ENCODE measurements at places on chromosomes 6 and 20.

DNA sequence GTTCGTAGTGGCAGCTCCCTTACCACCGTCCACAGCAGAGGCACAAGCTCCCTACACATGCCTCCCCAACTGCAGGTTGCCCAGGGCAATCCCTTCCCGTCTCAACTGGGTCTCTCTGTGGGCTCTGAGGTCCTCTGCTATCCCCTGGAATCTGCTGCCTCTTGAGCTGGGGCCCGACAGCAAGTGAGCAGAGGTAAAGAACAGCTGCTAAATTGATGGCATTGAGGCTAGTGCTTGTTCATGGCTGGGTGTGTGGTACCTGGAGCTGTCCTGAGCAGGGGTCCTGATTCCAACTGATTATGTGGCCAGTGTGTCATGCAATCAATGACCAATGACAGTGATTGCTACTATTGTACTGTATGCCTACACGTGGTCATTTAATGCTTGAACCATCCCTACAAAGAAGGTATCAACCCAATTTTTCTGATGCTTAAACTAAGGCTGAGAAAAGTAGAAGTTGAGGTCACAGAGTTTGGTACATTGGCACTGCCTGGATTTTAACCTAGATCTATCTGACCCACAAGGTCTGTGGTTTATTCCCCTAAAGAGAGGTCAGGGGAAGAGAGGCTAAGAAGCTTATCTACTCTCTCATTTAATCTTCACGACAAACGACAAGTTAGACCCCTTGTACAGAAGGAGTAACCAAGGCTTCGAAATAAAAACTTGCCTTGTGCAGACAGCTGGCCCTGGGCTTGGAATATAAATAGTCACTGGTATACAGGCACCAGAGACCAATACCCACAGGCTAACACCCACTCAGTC is 41.1 kb downstream of the HNF4A start:
- no peak for DNase-seq

GRCh38 chr20:23013429-23013828 is 21.7 kb upstream of the SSTR4 start:
- no peak for DNase-seq

DNA sequence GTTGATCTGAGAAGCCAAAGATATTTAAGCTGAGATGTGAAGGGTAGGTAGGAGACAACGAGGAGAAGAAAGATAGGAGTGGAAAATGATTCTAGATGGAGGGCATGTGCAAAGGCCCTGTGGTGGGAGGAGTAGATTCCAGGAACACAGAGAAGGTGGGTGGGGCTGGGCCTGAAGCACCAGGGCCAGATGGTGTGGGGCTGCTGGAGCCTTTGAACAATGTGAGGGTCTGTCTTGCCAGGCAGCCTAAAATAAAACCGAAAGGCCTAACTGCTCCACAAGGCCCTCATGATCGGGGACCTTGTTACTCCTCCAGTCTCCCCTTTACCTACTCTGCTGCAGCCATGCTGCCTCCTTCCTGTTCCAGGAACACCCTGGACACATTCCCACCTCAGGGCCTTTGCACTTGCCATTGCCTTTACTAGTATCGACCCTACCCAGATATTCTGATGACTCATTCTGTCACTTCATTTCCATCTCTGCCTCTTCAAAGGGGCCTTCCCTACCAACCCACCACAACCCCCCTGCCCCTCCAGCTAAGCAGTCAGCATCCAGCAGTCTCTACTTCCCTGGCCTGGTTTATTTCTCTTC is 20.0 kb downstream of the FAM110A start:
- DNase-seq = no peak

- no peak for DNase-seq
Measured at GRCh38 chr6:164720-165119, 127.6 kb upstream of the DUSP22 start.

- no peak for DNase-seq
Measured at GRCh38 chr20:48527771-48528170, 300.0 kb downstream of the PREX1 start.

DNA sequence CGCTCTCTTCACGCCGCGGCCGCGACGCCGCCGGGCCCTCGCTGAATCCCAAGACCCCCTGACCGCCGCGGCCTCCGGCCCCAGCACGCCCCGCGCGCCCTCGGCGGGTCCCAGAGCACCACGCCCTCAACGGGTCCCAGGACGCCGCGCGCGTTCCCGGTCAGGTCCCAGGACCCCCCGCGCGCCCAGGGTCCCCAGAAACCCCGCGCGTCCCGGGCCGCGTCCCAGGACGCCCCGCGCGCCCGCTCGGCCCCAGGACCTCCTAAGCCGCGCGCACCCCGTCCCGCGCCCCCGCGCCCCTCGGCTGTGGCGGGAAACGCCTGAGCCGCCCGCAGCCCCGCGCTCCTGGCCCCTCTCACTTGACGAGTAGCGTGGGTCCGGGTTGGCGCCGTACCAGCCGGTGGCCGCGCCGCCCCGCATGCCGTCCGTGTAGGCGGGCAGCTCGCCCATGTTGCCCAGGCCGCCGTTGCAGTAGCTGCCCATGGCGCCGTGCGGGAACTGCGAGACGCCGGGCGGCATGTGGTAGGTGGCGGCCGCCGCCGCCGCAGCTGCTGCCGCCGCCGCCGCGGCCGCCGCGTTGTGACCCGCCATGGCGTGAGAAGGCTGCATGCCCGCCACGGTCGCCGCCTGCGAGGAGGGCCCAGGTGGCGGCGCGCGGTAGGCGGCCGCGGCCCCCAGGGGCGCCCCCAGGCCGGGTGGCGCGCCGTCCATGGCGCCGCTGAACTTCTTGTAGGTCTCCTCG is 556 bp downstream of the NKX2-4 start:
- DNase-seq = no peak

GRCh38 chr6:6039946-6040509 is 33.3 kb upstream of the NRN1 start:
- no peak for DNase-seq

GRCh38 chr6:161272635-161273273 is 1.1 kb downstream of the AGPAT4 start:
- no peak for DNase-seq

- no peak for DNase-seq
Measured at GRCh38 chr20:5180421-5180820, 53.6 kb downstream of the CDS2 start.

DNA sequence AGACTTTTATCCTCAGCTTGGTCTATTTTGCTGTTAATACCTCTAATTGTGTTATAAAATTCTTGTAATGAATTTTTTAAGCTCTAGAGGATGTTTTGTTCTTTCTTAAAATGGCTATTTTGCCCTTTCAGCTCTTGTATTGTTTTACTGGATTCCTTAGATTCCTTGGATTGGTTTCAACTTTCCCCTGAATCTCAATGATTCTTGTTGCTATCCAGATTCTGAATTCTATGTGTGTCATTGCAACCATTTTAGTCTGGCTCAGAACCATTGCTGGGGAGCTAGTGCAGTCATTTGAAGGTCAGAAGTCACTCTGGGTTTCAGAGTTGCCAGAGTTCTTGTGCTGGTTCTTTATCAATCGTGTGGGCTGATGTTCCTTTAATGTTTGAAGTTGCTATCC is 37.1 kb downstream of the OTOR start:
- DNase-seq = no peak

DNA sequence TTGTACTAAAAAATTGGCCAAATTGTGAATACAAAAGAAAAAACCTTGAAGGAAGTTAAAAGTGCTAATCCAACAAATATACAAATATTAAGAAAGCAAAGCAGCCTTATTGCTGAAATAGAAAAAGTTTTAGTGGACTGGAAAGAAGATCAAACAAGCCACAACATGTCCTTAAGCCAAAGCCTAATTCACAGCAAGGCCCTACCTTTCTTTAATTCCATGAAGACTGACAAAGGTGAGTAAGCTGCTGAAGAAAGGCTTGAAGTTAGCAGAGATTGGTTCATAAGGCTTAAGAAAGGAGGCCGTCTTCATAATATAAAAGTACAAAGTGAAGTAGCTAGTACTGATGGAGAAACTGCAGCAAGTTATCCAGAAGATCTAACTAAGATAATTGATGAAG is 53.5 kb downstream of the TINAG start:
- DNase-seq = no peak

GRCh38 chr6:43886717-43887339 is 116.8 kb downstream of the VEGFA start:
- no peak for DNase-seq

GRCh38 chr6:133553652-133554051 is 312.5 kb downstream of the EYA4 start:
- DNase-seq = no peak

- no peak for DNase-seq
Measured at GRCh38 chr20:9591080-9591479, 76.7 kb downstream of the LAMP5 start.

DNA sequence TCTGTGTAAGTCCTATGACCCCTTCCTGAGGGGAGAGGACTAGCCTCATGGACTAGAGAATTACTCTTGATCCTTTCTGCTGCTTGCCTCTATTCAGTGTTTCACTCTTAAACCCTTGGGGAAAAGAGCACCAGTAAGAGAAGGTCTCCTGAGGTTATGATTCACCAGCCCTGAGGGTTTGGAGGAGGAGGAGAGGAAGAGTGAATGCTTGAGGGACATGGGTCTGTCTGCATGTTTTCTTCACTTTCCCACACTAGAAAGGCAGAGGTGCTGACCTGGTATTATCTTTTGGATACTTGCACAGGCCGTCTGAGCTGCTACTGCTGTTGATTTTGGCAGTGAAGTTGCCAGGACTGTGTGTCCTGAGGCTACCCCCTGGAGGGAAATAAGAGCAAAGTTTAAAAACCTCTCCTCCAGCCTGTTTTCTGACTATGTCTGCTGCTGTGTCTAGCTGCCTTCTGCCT is 78.3 kb downstream of the CD109 start:
- DNase-seq = no peak

Measured in stimulated activated CD8-positive, alpha-beta memory T cell treated with anti-CD3 and anti-CD28 coated beads, Interleukin-2, amount 100 ng/mL, for 1 hour (primary cell).